ENCODE measurements at places on chromosomes 2 and 18. TPM values are rescaled to one million over a fixed set of nuclear protein-coding genes. Genes with fewer than 3 reads are reported as not detected.

GRCh38 chr2:3423492-3424170 lies 44.1 kb downstream of the TRAPPC12 start:
- DNase-seq: peak; percentile 82

DNA sequence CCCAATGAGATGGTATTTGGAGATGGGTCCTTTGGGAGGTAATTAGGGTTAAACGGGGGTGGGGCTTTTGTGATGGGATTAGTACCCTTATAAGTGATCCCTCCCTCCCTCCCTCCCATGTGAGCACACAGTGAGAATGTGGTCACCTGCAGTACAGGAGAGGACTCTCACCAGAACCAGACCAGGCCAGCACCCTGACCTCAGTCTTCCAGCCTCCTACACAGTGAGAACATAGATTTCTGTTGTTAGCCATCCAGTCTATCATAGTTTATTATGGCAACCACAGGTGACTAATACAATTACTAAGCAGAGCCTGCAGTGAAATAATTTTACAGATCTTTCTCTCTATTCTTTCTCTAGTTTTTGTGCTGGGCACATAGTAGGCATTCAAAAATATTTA lies 137.7 kb upstream of the PKDCC start:
- DNase-seq: no peak

GRCh38 chr18:70452501-70452900 lies 163.7 kb downstream of the SOCS6 start:
- peak; percentile 31 for DNase-seq

GRCh38 chr2:141162314-141162713 lies 968.5 kb downstream of the LRP1B start:
- no peak for DNase-seq

DNA sequence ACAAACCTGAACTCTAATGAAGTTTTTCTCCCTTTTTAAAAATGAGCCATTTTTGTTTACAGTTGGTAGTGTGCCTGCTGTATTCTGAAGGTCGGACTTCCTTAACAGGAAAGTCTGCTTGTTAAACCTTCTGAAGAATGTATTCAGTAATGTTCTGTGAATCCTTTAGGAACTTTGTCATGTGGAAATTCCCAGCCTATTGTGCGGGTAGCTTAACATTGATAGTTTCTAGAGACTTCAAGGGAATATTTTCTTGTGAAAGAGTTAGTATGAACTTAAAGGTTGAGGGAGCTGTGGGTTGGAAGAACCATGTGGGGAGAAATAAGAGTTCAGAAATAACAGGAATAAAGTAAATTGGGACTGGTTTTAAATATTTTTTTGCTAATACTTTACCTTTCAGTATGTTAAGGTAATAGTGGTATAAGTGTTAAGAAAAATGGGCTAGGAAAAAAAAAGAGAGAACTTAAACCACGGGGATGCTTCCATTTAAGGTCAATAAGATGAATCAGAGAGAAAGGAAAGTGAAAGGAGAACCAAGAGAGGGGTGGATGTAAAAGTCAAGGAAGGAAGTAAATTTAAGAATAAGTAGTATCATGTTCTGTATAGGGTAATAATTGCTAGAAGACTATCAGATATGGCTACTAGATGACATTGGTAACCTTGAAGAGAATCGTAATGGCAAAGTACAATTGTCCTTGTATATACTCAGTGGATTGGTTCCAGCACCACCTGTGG lies 90.5 kb downstream of the PMS1 start:
- no peak for DNase-seq

- DNase-seq: no peak
These were observed 332.5 kb downstream of the PID1 start for GRCh38 chr2:228938629-228939028.

GRCh38 chr2:58308435-58308834 lies 67.3 kb upstream of the FANCL start:
- DNase-seq: no peak

EXOC6B gene
- total RNA-seq: 96.9 TPM

Data from Right ventricle myocardium superior (tissue), 1 donor.